Smooth muscle cell of bladder (primary cell): ENCODE measurements at places on chromosomes 11 and 22. TPM values are rescaled to one million over a fixed set of nuclear protein-coding genes. Genes with fewer than 3 reads are reported as not detected.

Gene RPS19BP1
- 33.9 and 36.4 TPM in 2 replicates for total RNA-seq

Gene SHANK2
- 3.6 and 4.0 TPM in 2 replicates for total RNA-seq

Gene HTR3A
- not detected in 2 replicates for total RNA-seq

Gene LARGE1
- 12.1 and 26.6 TPM in 2 replicates for total RNA-seq
